Stomach (tissue), 19 donors: ENCODE measurements at places on chromosomes 13 and 19. TPM values are rescaled to one million over a fixed set of nuclear protein-coding genes. Genes with fewer than 3 reads are reported as not detected.

The SOHLH2 gene
- not detected for total RNA-seq

The LILRA1 gene
- not detected for total RNA-seq

The PLD3 gene
- total RNA-seq: 194 TPM

The ZNF112 gene
- total RNA-seq: 12.3 TPM

The ADGRL1 gene
- 9.0 TPM for total RNA-seq

The CD37 gene
- total RNA-seq: 30.3 TPM

The C19orf33 gene
- 285 TPM for total RNA-seq

The PLK5 gene
- not detected for total RNA-seq

The AMER2 gene
- total RNA-seq: 0.14 TPM

DNA sequence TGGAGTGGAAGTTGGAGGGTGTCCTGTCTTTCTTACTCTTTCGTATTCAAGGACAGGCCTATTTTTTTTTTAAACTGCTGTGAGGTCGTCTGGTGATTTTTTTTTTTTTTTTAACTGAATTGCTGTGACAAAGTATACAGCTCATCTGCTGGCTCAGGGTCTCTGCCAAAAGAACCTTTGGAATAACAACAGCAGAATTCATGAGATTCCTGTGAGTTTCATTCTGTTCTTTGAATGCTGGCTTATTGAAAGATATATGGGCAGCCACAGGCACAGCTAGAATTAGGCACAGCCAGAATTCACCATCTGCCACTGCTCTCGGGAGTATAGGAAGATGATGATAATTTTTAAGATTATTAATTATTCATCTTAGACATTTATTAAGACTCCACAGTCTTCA lies 21.4 kb upstream of the FRY start:
- DNase-seq: no peak

GRCh38 chr19:821231-821824 lies 427 bp downstream of the PLPPR3 start:
- DNase-seq: no peak

GRCh38 chr19:33719366-33720154 lies 77.1 kb upstream of the KCTD15 start:
- DNase-seq: no peak

DNA sequence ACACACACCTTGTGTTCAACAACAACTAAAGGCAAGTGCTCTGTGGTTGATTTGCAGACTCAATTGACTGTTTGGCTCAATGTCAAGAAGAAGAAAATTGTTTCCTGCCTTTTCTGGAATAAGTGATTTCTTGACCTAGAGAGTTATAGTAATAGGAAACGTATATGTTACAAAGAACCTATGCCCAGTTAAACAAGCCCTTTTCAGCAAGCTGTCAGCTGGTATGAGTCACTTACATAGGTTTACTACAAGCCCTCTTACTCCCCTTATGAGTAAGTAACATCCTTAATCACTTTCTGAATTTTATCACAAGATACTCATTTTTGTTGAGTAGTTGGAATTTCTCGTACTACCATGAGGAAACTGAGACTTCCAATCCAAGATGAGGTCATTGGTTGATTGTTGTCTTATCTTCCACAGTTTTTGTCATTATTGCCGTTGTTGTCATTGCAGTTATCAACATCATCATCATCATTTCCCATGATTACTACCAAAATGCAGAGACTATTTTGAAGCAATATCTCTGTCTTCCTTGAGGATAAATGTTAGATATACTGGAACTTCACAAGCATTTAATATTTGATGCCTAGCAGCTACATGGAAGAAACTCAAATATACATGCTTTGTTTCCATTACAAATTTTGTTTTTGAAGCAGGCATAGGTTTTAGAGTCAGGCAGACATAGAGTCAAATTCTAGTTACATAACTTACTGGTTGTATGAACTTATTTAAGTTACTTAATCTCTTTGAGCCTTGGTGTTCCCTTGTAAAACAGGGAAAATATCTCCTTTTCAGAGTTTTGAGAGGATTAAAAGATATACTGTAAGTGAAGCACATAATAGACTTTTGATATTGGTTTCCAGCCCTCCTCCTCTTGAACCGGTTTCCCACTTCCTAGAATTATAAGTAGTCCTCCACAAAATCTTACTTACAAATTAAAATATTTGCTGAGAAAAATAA lies 106.0 kb downstream of the RAP2A start:
- DNase-seq: no peak

DNA sequence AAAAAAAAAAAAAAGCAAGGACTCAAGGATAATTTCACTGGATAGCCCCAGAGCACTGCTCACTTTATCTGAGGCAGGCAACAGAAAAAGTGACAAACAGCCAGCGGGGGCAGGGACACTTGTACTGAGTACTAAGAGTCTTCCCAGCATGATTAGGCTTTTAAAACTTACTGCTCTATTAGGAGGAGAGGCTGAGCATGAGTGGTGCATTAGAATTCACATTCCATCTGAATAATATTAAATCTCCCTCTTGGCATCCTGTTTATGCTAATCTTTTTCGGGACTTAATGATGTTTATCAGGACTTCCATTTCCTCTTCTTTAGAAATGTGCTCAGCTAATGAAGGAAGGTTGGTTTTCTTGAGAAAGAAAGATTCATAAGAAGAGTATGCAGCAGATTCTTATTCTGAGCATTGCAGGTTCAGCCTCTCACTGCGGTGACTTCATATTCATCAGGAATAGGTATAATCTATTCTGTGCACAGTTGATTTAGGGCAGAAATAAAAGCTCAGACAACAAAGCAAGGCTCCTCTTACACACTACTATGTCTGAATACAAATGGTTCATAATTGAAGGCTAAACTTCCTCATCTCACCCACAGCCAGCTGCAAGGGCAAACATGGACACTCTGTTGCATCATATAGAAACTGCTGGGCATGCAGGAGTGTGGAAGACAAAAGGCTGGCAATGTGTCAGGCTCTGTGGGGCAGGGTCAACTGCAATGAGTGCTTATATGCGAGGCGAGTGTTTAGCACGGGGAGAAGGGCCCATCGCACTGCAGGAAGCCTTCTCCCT lies 107.0 kb downstream of the KL start:
- no peak for DNase-seq

DNA sequence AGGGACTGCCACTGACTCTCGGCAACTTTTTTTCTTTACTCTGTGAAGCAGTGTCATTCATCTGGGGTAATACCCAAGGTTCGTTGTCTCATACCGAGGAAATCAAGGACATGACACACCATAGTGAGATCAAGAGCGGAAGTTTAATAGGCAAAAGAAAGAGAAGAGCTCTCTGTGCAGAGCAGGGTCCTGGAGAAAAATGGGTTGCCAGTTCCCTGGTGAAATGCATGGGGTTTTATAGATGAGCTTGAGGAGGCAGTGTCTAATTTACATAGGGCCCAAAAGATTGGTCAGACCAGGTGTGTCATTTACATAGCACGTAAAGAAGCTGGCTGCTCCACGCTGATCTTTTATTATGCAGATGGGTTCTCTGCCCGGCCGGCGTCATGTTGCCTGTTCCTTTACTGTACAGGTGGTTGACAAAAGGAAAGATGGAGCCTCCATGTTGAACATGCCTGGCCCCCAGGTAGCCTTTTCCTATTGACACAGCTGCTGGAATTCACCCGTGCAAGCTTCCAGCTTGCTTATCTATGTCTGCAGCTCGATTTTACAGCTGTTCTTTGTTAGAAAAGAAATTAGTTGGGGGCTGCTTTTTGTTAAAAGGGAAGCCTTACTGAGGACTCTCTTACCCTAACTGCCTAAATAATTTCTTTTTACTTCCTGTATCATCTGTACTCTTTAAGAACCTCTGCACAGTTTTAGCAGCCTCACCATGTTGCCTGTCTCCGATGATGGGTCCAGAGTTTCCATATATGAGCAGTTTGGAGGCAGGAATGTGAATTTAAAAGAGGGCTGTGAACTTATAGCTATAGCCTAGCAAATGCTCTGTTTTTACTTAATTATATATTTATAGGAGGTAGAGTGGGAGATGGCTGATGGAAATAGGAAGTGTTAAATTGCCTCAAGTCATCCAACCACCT lies 98.0 kb upstream of the DIAPH3 start:
- DNase-seq: no peak

GRCh38 chr13:39960191-39960590 lies 304.7 kb downstream of the COG6 start:
- DNase-seq: no peak

DNA sequence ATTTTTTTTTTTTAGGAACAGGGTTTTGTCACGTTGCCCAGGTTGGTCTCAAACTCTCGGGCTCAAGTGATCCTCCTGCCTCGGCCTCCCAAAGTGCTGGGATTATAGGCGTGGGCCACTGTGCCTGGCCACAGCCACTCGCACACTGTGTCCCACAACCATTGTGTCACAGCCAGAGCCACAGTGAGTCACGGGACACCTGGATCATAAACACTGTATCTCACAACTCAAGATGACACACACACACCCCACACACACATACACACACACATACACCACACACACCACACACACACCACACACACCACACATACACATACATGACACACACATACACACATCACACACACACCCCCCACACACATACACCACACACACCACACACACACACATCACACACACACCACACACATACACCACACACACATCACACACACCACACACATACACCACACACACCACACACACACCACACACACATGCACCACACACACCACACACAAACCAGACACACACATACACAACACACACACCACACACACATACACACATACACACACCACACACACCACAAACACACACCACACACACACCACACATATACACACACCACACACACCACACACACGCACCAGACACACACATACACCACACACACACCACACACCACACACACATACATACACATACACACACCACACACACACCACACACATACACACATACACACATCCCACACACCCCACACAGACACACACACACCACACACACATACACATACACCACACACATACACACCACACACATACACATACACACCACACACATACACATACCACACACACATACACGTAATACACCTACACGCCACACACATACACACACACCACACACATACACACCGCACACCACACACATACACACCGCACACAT lies 16.2 kb downstream of the ELAVL3 start:
- no peak for DNase-seq

DNA sequence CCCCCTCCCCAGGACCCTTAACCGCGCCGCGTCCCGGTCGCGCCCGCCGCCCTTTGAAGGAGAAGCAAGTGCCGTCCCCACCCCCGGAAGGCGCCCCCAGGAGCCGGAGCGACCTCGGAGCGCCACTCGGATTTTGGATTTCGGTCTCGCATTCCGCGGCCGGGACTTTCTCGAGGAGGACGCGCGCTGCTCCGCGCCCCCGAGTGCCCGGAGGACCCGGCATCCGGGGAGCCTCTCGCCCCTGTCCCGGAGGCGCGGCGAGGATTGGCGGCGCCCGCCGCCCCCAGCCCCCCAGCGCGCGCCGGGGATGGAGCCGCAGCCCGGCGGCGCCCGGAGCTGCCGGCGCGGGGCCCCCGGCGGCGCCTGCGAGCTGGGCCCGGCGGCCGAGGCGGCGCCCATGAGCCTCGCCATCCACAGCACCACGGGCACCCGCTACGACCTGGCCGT lies 1.6 kb downstream of the MIDN start:
- no peak for DNase-seq

DNA sequence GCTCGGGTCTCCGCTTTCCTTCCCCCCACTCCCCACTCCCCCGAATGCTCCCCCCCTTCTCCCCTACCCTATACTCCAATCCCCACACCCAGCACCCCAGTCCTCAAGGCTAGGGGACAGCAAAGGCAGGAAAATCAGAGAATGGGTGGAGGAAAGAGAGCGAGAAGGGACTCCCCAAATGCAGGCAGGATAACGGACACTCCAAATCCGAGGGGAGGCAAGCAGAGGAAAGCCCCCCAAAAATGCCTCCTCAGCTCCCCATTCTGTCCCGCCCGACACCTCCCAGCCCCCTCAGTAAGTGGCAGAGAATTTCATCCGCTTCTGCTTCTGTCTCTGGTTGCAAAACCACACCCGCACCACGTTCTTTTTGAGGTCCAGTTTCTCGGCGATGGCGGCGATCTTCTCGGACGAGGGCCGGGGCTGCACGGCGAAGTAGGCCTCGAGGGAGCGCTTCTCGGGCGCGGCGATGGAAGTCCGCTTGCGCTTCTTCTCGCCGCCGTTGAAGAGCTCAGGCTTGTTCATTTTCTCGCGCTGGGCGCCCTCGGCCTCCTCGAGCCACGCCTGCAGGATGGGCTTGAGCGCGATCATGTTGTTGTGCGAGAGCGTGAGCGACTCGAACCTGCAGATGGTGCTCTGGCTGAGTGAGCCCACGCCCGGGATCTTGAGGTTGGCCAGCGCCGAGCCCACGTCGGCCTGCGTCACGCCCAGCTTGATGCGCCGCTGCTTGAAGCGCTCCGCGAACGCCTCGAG lies 2.1 kb downstream of the POU4F1 start:
- peak; percentile 75 for DNase-seq

DNA sequence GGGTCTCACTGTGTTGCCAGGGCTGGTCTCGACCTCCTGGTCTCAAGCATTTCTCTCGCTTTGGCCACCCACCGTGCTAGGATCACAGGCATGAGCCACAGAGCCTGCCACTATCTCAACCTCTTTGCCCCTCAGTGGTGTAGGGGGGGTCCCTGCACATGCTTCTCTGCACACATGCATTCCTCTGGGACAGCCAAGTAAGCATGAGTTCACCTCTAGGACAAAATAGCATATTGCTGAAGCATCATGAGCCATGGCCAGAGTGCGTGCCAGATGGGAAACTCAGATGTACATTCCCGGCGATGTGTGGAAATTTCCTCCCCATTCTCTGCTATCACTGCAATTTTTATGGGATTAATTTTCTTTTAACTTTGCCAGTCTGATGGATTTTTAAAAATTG lies 23.1 kb downstream of the CHAF1A start:
- no peak for DNase-seq

DNA sequence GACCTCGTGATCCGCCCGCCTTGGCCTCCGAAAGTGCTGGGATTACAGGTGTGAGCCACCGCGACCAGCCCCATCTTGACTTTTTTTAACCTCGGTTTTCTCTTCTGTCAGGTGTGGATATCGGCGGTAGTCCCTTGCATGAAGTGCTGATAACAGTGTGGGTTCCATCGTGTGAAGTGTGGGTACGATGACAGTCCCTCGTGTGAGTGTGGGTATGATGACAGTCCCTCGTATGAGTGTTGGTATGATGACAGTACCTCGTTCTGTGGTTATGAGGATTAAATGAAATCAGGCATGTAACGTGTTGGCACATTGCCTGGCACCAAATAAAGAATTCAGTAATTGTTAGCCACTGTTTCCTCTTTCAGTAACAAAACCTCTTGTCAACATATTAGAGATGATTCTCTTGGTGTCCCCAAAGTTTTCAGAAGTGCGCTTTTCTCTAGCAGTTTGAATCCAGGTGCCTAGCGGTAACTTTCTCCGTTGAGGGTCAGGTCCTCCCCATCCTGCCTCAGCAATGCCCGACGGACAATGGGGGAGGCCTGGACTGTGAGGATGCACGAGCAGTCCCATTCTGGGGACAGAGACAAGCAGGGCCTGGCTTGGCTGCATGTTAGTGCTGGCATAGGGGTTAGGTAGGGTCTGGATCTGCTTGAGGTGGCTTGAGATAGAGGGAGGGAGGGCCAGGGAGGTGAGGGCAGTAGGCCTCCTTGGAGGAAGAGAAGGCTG lies 15.3 kb downstream of the GATAD2A start:
- no peak for DNase-seq
